ENCODE measurements at places on chromosomes 4 and X. TPM values are rescaled to one million over a fixed set of nuclear protein-coding genes. Genes with fewer than 3 reads are reported as not detected.

The ATP2B3 gene
- not detected for total RNA-seq

The NDP gene
- not detected for total RNA-seq

The LRCH2 gene
- total RNA-seq: not detected

The SLIT2 gene
- total RNA-seq: 0.63 TPM

The HTATSF1 gene
- total RNA-seq: 9.9 TPM

The HSFX2 gene
- not detected for total RNA-seq

The EGF gene
- 0.15 TPM for total RNA-seq

The NUDT10 gene
- total RNA-seq: 0.20 TPM
